ENCODE measurements at places on chromosomes 2 and 18. TPM values are rescaled to one million over a fixed set of nuclear protein-coding genes. Genes with fewer than 3 reads are reported as not detected.

Gene UGT1A4
- not detected for total RNA-seq

Gene NPHP1
- 2.4 TPM for total RNA-seq

Gene ACADL
- total RNA-seq, result not detected

Gene IL37
- total RNA-seq, result not detected

Gene PPIG
- 82.4 TPM for total RNA-seq

Gene GALNT13
- total RNA-seq, result not detected

Gene DHRS9
- total RNA-seq, result 0.25 TPM

Gene DYNC1I2
- total RNA-seq, result 57.6 TPM

Gene ABCG5
- total RNA-seq, result not detected

Gene PAX8
- 0.64 TPM for total RNA-seq

Gene ABI2
- 35.7 TPM for total RNA-seq

- no peak for DNase-seq
Observed at GRCh38 chr2:129876541-129876940, 102.9 kb upstream of the RAB6C start.

DNA sequence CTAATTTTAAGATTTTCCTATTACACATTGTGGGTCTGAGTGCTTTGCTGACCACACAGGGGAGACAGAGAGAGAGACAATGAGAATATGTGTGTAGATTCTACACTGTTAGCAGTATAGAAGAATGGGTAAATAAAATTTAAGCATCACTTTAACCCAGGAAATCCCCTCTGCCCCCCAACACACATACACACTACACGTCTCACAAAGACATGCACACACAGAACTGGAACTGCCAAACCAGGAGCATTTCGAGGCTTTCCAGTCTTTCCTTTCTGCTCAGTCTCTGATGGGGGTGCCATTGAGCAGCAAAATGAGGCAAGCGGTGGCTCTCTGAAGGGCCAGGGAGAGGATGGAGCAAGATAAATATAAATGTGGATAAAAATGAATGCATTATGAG is 2.5 kb downstream of the MERTK start:
- no peak for DNase-seq

GRCh38 chr18:71443706-71444480 is 1100.2 kb downstream of the CBLN2 start:
- DNase-seq, result no peak

DNA sequence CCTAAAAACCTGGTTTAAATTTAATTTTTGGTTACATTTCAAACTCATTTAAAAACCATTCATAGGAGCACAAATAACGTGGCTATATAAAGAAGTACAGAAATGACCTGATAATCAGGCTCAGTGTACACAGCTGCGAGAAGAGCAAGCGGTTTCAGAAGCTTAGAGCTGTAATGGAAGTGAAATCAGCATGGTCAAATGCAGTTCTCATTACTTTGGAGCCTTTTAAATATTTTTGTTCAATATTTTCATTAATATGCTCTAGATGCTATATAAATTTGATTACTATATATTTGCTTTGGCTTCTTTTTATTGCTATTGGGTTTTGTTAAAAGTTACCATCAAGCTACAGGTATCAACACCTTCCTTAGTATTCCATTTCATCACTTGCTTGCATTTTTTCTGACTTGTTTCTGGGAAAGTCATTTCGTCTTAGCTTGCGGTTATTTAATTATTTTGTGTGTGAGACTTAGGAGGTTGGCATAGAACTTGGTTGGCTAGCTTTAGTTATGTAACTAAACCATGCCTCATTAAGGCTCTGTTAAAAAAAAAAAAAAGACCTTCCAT is 58.7 kb downstream of the AFTPH start:
- DNase-seq, result no peak

GRCh38 chr18:8996771-8997432 is 105.6 kb upstream of the NDUFV2 start:
- DNase-seq, result no peak

DNA sequence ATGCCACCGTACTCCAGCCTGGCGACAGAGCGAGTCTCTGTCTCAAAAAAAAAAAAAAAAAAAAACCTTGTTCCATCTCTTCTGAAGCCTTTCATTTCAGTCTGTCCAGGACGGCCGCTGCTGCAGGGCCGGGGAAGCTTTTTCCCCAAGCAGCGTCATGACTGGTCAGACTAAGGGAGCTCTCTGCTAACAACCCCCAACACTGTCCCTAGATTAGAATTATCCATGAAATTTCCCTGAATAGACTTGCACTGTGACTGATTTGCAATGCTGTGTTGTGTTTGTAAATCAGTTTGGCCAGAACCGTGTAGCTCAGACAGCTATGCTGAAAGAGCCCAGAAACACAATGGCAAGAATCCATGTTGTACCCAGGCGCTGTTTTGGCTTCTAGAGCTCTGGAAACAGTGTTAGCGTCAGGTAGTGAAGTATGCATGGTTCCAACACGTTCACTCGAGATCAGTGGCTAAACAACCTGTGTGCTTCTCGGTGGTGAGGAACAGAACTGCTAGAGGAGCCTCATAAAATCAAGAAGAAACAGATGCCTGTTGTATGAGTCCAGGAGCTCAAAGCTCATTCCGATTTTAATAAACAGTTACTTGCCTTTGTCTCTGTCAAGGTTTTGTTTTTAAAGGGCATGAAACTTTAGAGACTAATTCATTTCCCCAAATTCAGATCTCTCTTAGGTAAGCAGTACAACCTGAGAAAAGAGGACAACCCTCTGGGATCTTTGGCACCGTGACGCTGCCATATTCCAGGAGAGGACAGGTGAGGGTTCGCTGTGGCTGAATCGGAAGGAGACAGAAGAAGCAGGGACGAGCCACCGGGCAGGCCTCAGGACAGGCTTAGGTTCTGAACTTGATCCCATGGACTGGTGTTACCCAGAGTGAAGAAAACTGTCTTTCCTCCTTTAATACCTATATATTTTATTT is 43.5 kb downstream of the GORASP2 start:
- DNase-seq, result no peak

GRCh38 chr2:95329891-95330793 is 33.0 kb downstream of the KCNIP3 start:
- no peak for DNase-seq

- no peak for DNase-seq
Observed at GRCh38 chr2:232563580-232563979, 13.1 kb downstream of the EIF4E2 start.

GRCh38 chr18:26741048-26741447 is 124.5 kb downstream of the AQP4 start:
- DNase-seq, result no peak

- no peak for DNase-seq
Observed at GRCh38 chr2:61354543-61355197, 116.2 kb downstream of the USP34 start.

GRCh38 chr2:6946722-6947121 is 29.5 kb downstream of the RNF144A start:
- DNase-seq, result no peak

GRCh38 chr2:213157242-213157641 is 5.8 kb upstream of the IKZF2 start:
- DNase-seq, result peak; percentile 84

GRCh38 chr2:238999291-238999741 is 151.4 kb downstream of the TWIST2 start:
- DNase-seq, result no peak

DNA sequence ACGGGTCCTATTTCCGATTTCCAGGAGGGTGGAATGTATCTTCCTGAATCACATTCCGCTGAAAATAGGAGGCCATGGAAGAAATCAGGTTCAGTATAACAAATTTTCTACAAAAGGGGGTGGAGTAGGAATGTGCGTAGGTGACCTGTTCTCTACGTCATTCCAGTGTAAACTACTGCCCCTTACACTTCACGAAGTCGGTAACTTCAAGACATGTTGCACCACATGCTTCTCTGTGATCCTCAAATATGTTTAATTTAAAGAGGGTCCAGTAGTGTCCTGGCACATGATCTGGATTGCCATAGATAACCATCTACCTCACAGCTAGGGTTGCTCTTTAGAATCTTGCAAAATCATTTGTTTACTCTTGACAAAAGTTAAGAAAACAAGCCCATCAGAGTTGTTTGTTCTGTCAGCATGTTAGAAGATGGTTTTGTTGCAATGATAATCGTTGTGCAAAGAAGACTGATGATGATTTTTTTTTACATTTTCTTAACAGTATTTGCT is 7.5 kb upstream of the CPS1 start:
- no peak for DNase-seq

DNA sequence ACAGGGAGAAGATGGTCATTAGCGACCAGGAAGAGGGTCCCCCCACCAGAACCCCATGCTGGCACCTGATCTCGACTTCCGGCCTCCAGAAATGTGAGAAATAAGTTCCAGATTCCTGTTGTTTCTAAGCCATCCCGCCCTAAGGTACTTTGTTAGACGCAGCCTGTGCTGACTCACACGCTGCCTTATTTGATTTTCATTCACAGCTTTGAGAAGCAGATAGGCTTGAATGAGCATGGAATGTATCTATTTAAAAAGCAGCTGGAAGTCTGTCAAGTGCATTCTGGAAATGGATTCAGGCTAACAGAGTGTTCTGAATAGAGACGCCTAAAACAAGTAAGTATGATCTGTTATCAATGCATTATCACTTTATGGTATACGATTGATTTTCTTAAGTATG is 8.3 kb upstream of the IL1R2 start:
- DNase-seq, result no peak

DNA sequence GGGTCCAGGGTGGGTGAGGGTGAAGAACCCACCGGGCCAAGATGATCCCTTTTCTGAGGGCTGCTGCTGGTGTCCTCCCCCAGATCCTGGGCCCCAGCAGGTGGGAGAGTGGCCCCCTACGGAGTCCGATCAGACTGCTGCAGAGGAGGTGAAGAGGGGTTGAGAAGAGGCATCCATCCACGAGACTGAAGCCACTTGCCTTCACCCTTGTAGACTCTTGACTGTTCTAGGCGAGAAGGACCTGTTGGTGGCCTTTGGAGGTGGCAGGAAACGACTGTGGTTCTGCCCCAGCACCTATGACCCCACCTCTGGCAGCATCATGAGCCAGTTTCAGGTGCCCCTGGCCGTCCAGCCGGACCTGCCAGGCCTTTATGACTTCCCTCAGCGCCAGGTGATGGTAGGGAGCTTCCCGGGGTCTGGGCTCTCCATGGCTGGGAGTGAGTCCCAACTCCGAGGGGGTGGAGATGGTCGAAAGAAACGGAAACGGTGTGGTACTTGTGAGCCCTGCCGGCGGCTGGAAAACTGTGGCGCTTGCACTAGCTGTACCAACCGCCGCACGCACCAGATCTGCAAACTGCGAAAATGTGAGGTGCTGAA is 1.5 kb downstream of the TET3 start:
- no peak for DNase-seq

DNA sequence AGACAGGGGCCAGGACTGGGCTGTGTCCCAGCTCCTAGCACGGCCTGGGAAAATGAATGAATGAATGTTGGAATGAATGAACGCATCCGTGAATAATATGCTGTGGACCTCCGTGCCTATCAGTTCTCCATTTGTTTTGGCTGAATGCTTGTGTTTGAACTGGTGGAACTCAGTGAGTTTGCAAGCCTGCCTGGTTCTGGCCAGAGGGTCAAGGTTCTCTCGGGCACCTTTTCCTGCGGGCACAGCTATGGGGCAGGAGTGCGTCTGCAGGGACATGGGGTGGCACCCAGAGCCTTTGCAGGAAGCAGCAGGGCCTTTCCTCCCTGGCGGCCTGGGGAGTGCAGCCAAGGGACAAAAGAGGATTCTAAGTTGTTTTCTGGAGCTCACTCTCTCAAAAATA is 17.6 kb upstream of the PDIA6 start:
- no peak for DNase-seq

- DNase-seq, result no peak
Observed at GRCh38 chr18:28459587-28459986, 282.7 kb upstream of the CDH2 start.

GRCh38 chr2:80303006-80303908 is 1.3 kb downstream of the LRRTM1 start:
- no peak for DNase-seq

GRCh38 chr2:75870651-75871137 is 160.0 kb upstream of the GCFC2 start:
- no peak for DNase-seq

- peak; percentile 44 for DNase-seq
Observed at GRCh38 chr2:166727095-166727494, 161.2 kb upstream of the XIRP2 start.

GRCh38 chr2:233384015-233384414 is 29.7 kb downstream of the DGKD start:
- peak; percentile 49 for DNase-seq

DNA sequence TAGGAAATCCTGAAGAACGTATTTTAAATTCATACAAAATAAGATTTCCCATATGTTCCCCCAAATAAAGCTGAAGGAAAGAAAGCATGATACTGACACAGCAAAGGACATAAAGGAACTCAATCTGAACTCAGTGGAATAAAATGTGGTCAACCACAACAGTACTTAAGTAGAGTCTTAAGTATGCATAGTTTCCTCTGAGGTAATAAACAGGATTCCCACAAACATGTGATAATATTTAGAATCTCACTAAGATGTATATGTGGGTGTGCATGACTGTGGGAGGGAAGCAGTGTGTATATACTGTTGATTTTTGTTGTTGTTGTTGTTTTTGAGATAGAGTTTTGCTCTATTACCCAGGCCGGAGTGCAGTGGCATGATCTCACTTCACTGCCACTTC is 69.3 kb downstream of the NOL10 start:
- no peak for DNase-seq

- DNase-seq, result peak; percentile 8
Observed at GRCh38 chr2:151526572-151527090, 116.9 kb downstream of the RIF1 start.

DNA sequence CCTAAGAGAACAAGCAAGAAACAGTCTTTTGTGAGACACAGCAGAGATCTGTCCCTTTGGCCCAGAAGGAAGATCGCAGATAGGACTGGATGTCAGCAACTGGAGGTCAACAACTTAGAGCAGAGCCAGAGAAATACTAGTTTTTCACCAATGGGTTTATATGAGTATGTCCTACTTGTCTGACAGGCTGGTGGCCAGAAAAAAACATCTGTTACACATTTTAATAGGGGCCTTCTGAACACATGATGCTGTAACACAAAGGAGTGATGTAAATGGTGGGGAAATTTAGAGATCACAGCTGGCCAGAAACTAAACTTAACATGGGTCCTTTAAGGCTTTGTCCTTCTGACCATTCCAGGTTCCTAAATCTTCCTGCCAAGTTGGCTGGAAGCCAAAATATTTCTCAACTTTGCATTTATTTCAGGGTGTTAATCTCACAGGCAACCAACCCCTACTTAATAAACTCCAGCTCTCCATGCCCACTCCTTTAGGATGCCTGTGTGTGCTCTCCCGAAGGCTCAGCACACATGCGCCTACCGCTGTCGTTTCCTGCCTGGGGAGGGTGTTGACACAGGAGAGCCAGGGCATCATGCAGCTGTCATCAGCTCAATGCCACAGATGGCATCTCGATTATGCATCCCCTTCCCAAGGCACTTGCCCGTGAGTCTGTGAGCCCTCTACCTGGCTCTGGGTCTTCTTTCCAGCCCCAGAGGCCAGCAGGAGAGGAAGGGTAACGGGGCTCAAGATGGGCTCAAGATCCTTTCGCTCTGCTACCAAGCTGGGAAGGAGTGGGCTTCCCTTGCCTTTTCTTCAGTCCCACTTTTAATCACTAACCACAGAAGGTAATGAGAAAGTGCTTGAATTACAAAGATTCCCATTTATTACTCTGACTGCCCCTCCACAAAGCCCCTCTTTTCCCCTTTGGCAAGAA is 252.5 kb downstream of the ETAA1 start:
- no peak for DNase-seq
